ENCODE measurements at places on chromosomes 12 and 14.

DNA sequence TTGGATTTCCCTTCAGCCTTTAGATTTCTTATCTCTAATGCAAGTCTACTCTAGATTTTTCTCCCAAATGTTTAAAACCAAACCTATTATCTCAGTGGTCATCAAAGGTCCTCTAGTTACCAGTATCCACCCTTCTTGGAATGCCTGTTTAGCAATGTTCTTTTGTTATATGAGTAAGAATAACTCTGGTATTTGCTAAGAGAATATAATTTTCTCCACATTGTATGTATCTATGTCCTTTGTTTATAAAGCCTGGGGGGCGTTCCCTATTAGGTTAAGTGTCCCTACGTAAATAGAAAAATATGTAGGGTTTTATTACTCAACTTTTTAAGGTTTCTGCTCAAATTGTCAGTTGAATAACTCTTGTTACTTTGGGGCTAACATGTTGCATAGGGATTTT is 27.3 kb downstream of the PPM1A start:
- no peak for DNase-seq

GRCh38 chr12:2739832-2740641 is 54.7 kb upstream of the FKBP4 start:
- no peak for DNase-seq

- DNase-seq: no peak
Observed at GRCh38 chr14:61266891-61267740, 14.0 kb downstream of the TMEM30B start.

GRCh38 chr12:102811110-102811737 is 105.8 kb downstream of the PAH start:
- no peak for DNase-seq

DNA sequence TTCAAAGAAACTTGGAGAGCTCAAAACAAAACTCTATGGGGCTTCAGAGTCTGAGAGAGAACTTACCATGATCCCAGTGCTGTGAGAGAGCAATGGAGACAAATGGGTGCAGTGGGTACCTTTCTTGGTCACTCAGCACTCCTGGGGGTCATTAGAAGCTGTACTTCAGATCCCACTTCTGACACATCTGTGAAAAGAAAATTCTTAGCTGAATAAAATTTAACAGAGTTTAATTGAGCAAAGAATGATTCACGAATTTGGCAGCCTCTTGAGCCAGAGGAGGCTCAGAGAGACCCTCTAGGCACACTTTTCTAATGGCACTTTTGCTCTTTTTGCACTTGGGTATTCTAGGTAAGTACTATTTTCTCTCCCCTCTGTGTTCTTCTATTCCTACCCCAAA is 96.8 kb upstream of the SYT10 start:
- DNase-seq: no peak

DNA sequence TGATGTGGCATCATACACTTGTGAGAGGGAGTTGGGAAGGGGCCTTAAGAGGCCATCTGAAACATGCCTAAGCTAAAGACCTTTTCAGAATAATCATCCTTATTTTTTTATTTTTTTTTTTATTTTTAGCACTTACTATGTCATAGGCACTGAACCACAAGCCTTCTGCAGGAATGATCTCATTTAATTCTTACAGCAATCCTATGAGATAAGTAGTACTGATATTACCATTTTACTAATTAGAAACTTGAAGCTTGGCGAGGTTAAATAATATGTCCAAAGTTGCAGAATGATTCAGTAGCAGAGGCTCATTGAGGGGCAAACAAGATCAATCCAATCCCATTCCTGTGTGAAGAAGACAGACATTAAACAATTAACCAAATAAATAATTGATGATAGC is 33.4 kb upstream of the DDHD1 start:
- DNase-seq: no peak

DNA sequence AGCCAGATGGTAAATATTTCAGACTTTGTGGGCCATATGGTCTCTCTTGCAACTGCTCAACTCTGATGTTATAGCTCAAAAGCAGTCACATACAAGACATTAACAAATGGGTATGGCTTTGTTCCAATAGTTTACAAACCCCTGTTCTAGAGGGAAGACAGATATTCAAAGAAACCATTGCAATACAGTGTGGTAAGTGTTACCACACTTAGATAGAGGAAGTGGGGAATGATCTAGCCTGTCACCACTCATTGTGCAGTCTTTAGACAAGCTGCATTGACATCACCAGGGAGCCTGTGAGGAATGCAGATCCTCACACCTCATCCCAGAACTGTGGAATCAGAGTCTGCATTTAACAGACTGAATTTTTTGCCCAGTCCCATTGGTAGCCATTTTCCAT is 80.0 kb upstream of the RGS6 start:
- no peak for DNase-seq

- DNase-seq: no peak
Observed at GRCh38 chr12:72075891-72076557, 137.4 kb downstream of the TPH2 start.

DNA sequence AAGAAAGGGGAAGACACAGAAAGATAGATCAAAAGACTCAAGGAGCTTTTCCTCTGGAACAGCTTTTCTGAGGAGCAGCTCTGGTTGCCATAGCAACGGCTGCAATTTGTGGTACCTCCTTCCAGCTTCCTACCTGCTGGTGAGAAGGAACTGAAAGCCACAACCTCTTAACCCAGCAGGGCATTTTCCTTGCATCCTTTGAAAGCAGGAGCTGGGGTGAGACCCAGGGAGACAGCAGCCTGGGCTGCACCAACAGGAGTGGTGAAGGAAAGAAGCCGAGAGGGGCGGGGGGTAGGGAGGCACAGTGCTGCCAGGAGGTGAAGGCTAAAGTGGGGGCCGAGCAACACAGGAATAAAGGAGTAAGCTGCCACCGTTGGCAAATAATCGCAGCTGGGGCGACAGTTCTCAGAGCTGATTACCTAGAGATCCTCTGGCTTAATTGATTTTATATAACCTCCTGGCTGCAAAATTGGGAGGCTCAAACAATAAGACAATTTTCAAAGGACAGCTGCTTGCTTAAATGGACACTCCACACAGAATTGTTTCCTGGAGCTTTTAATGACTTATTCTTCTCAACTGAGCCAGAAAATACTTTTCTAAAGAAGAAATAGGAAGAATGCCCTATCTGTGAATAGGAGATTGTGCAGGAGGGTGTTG is 129.4 kb downstream of the RPAP3 start:
- DNase-seq: no peak
